ENCODE measurements at places on chromosomes 16 and 17.

- DNase-seq = no peak
Measured at GRCh38 chr17:2094891-2095535, 40.1 kb downstream of the HIC1 start.

DNA sequence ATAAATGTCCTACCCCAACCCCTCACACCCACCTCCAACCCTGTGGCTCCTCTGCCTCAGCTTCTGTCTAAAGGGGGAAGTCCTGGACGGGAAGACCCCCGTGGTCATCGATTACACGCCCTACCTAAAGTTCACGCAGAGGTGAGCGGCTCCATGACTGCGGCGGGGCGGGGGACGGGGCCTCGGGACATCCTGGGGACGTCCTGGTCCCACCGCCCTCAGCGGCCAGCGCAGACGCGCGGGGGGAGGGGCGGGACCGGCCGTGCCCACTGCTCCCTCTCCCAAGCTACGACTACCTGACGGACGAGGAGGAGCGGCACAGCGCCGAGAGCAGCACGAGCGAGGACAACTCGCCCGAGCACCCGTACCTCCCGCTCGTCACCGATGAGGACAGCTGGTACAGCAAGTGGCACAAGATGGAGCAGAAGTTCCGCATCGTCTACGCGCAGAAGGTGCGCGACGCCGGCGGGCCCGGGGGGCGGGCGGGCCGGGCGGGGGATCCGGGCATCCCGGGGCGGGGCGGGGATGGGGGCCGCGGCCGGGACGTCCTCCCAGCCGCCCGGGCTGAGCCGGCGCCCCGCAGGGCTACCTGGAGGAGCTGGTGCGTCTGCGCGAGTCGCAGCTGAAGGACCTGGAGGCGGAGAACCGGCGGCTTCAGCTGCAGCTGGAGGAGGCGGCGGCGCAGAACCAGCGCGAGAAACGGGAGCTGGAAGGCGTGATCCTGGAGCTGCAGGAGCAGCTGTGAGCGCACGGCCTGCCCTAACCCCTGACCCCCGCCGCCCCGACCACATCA lies 6.7 kb downstream of the RUNDC3A start:
- peak; percentile 16 for DNase-seq

DNA sequence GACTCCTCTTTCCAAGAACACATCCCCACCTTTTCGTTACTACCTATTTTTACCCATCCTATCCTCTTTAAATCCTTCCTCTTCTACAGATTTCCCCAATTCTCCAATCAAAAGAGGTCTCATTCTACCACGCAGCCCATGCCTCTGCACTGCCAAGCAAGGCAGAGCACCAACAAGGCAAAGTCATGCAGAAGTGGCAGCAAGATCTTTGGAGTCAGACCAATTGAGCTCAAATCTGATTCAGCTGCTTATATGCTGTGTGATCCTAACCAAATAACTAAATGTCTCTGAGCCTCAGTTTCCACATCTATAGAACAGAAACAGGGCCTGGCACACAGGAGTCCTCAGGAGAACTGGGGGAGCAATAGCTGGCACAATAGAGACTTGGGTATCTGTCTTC lies 41.0 kb downstream of the TOM1L2 start:
- no peak for DNase-seq

DNA sequence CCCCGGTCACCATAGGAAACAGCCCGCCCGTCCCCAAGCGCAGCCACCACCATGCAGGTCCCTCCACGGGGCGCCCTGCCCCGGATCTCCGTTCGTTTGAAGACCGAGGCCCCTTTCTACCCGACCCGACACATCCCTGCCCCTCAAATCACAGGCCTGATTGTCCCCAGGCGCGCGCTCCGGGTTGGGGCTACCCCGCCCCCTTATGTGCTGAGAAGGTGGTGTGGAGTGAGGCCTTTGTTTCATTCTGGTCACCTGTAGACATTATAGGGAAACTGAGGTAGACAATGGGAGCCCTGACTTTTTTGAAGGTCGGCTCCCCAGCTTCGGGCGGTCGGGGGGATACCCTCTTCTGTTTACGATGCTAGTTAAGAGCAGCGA lies 763 bp upstream of the ACTG1 start:
- peak; percentile 55 for DNase-seq

DNA sequence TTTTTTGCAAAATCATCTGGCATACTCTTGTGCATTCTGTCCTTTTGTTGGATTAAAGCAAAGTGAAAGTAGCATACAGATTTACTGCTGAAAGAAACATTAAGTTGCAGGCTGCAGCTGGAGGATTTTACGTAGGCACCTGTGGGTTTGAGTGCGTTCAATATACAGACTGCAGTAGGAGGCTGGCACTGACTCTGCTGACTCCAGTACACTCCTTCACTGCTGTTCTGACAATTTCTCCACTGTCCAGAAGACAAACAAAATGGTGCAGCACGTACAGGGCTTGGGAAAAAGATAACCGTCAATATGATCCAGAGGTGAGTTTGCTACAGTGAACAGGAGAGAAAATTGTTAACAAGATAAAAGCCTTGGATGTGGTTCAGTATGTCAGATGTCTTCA lies 73.3 kb downstream of the TANC2 start:
- no peak for DNase-seq

GRCh38 chr17:46898364-46898763 lies 24.6 kb upstream of the GOSR2 start:
- no peak for DNase-seq

- DNase-seq = no peak
Measured at GRCh38 chr17:46943501-46944393, 20.8 kb downstream of the GOSR2 start.

- DNase-seq = peak; percentile 25
Measured at GRCh38 chr16:87723226-87723623, 42.6 kb downstream of the KLHDC4 start.

GRCh38 chr17:4499431-4500190 lies 930 bp downstream of the SPNS2 start:
- no peak for DNase-seq

DNA sequence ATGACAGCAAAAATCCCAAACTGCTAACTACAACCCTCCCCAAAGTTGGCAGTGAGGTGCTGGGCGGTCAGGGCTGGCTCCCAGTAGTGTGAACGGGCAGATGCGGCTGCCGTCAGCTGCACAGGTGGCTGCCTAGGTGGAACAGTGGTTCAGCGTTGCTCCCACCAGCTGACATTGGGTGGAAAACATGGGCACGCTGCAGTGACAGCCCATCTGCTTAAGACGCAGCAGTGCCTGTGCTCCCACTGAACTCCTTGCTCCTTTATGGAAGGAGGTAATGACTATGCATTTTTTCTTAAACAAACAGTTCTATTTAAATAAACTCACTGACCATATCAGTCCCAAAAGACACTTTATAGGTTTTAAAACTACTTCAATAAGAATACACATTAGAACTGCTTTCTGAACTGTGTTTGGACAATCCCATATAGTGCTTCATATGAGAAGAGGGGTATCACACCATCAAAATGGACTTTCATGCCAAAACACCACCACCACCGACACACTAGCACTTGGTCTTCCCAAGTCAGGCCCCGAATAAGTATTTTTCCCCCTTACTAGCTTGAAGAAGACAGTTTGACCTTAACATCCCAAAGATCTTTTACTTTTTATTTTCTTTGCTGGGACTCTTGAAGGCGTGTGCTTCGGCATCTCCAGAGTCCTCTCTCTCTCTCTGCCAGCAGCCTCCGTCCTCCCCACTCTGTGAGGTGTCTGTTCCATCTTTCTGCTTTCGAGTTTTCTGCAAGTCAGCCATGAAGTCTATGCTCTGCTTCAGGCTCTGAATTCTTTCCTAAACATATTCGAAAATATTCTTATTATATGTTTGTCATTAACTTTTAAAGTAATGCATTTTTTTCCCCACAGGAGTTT lies 34.4 kb downstream of the BRD7 start:
- no peak for DNase-seq

- DNase-seq = no peak
Measured at GRCh38 chr16:66383551-66383950, 17.1 kb downstream of the CDH5 start.

DNA sequence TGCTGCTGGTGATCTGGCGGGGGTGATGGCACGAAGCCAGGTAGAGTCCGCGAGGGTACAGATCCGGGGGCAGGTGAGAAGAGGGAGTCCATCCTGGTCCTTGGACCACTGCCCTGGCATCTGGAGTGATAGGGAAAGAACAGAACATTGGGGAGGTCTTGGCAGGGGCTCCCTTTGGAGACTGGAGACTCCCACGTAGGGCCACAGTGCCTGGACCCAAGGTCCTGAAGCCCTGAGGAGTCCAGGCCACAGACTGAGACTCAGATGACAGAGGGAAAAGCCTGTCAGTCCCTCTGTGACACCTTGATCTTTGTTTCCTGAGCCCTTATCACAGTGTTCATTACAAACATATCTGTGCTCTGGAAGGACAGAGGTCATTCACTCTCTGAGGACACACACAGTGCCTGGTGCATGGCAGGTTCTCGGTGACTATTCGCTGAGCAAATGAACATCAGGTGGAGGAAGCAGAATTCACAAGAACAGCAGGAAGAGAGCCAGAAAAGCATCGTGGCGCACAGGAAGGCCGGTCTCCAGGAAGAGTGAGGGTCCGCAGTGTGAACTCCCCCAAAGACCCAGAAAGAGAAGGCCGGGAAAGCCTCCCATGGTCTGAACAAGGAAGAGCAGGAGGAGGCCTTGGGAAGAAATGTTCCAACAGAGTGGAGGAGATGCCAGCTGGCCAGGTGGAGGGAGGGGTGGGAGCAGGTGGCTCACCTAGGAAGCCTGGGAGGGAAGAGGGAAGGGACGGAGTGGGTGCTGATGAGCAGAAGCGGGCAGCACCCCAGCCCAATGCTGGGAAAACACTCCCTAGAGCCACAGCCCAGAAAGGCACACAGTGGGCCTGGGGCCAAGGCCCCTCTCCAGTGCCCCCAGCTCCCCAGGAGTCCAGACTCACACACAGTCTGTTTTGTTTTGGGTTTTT lies 20.5 kb downstream of the PEMT start:
- DNase-seq = no peak

DNA sequence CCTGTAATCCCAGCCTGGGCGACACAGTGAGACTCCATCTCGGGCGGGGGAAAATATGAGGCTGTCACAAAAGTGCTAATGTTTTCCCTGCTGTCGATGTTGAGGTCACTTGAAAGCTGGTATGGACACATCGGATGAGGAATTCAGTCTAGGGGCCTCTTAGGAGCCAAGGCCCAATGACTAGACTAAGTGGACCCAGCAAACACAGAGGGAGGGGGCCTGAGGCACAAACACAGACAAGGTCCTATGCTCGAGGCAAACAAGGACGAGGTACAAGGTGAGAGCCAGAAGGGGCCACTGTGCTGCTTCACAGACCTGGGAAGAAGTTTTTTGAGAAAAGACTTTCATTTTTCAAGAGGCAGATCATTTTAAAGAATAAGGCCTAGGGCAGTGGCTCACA lies 15.2 kb downstream of the TRAP1 start:
- DNase-seq = no peak

Data from CD4-positive, alpha-beta T cell treated with Interferon alpha-2 for 1 hour (primary cell).